Forelimb muscle (tissue), 1 donor: ENCODE measurements at places on chromosomes 6 and 20.

- DNase-seq = no peak
Observed at GRCh38 chr6:124753562-124754105, 208.6 kb upstream of the RNF217 start.

GRCh38 chr6:31225735-31226134 is 46.2 kb downstream of the HLA-C start:
- no peak for DNase-seq

DNA sequence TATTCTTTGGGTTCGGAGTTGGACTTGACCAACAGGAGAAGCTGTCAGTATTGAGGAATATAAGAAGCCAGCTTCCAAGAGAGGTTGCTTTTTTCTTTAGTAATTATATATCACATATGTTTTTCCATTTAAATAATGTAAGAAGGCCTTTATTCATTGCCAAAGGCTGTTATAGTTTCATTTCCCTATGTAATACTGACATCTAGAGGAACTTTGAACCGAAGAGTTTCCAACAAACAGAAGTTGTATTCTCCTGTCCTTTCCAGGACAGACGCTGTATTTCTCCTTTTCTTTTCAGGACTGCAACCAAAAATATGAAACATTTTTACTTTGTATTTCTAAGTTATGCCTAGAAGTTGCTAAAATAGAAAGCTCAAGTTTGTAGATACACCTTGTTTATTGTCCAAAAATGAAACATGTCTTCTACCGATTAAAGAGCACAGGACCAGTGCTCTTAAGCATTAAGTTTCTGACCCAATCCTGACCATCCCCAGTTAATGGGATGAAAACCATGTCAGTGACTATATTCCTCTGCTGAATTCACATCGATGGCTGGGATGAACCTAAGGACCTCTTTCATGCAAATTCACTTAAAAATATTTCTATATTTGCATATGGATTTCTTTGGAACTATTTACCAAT is 55.1 kb downstream of the MYLK4 start:
- peak; percentile 45 for DNase-seq

DNA sequence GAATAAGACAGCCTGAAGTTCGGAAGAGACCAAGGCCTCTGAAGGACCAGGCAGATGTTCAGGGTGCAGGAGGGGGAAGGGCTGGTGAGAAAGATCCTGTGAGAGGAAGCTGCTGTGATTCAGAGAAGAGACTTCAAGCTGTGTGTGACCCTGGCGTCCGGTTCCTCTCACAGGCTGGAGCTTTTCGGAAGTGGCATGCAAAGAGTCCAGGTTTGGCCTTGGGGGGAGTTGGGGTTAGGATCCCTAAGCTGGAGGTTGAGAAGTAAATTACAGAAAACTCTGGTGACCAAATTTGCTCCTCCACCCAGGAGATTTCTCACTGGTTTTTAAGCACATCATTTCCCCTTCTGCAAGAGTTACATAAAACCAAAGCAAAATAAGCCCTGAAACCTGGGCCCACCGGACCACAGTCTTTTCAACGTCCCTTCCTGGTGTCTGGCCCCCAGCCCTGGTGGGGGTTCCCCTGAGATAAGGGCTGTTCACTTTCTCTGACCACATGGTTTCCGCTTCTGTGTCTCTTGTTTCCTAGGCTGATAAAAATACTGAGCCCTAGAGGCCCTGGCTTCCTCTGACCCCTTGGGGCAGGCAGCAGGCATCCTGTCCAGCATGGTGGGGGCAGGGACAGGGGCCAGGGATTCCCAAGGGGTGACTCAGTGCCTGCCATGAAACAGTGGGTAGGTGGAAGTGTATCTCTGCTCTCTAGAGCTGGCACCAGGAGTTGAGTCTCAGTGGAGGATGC is 12.0 kb upstream of the LTA start:
- no peak for DNase-seq

- DNase-seq = no peak
Observed at GRCh38 chr6:64912966-64913365, 794.1 kb downstream of the EYS start.

DNA sequence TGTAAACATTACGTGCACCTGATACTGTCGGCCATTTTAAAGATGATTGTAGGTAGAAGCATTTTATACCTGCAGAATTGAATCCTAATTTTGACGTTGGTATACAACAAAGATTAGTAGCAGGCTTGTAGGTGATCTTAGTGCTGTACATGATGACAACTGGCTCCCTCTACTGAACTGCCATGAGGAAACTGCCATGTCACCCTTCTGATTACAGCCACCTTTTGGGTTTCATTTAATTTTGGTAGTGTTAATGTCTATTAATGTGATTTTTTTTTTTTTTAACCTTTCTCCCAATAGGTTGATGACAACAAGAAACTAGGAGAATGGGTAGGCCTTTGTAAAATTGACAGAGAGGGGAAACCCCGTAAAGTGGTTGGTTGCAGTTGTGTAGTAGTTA is 2.3 kb downstream of the RPS12 start:
- DNase-seq = no peak

- no peak for DNase-seq
Observed at GRCh38 chr20:10806539-10806938, 132.7 kb upstream of the JAG1 start.

DNA sequence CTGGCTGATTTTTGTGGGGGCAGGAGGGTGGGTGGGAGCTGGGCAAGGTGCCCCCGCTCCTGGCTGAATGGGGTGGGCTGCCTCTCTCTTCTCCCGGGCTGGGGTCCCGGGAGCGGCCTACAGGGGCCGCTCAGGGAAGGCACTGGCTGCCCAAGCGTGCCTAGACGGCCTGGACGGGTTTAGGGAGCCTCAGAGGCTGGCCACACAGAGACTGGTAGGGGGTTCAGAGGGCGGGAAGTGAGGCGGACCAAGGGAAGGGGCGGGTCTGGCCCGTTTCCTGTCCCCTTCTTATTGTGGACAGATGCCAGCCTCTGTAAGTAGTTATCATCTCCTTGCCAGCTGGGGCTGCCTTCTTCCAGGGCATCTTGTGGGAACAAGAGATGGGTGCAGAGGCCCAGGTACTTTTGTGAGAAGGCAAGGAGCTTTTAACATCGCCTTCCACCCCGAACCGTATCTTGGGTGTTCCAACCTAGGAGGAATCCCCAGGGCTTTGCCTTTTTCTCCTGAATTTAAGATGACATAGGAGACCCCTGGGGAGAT is 437 bp downstream of the CD40 start:
- DNase-seq = no peak
